IMR-90 (cell line): ENCODE measurements at places on chromosomes 11 and 22. TPM values are rescaled to one million over a fixed set of nuclear protein-coding genes. Genes with fewer than 3 reads are reported as not detected.

DNA sequence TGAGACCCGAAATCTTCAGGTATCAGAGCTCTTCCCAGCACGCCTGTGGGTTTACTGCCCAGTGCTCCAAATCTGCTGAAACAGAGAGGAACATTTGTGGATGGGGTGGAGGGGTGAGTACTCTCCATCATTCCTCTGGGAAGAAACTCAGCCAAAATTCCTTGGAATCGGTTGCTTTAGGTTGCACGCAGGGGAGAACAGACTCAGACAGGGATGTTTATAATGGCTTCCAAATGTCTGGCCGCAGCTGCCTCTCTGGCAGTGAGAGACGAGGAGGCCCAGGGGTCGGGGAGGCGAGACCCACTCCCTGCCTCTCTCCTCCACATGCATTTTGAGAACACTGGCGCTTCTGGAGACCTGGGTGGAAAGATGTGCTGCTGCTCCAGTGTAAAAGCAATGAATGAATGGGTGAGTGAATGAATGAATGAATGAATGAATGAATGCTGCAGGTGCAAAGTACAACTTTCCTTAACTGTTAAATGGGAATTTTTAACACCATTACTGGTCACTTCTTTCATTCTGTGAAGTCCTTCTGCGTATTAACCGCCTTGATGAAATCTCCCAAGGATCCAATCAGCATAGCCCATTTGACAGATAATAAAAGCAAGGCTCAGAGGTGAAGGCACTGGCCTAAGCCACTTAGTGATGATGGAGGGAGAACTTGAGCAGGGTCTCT, 437.4 kb downstream of the MIAT start:
- peak; percentile 51 for DNase-seq

DNA sequence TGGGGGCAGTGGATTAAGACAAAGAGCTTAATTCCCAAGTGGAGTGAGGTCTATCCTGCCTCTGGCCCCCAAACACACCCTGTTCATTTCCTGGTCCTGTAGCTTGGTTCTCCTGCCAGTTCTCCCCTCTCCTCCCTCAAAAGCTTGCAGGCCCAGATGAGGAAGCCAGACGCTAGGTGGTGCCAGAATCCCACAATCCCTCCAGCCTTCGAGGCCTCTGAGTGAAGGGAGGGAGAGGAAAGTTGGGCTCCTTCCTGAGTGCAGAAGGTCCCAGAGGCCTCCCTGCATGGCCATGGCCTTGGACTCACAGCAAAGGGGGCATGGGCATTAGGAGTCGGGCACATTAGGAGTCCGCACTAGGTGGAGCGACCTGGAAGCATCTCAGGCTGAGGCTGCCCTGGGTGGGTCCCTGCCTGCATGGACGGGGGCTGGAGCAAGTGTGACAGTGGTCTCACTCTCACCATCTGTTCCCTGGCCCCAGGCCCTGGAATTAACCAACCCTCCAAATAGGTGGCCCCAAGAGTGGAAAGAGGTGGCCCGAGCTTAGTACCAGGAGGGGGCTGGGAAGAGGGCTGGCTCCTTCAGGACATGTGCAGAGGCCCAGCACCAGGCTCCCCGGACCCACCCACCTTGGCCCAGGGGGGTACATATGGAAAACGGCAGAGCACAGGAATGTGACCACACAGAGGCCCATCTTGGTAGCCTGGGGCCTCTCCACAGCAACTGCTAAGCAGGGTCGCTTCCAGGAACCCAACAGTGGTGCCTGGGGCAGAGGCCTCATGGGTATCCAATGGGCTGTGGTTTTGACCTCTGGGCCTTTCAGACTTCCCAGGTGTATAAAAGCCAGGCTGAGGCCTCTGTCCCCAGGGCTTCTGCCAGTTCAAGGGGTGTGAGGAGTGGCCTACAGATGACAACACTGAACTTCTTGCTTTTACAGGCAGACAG, 5.2 kb downstream of the FXYD2 start:
- peak; percentile 63 for DNase-seq

The TCN2 gene
- 0.56 and 1.3 TPM in 2 replicates for total RNA-seq

- peak; percentile 80 for DNase-seq
These were observed 29.5 kb downstream of the DKK3 start for GRCh38 chr11:11978792-11979487.

DNA sequence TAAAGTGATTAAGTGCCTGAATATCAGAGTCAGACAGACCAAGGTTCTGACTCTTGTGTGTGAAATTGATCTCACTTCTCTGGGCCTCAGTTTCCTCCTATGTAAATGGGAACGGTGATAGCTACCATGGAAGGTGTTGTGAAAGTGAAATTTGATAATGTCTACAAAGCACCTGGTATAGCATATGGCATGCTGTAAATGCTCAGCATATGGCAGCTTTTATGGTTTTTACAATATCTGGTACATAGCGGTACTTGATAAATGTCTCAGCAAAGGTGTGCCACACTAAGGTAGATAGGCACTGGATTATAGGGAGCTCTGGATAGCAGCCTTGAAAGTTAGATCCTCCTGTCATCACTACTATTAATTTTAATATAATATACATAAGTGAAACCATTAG, 19.9 kb downstream of the POU2AF2 start:
- DNase-seq: no peak

The B3GAT1 gene
- total RNA-seq: not detected in 2 replicates

DNA sequence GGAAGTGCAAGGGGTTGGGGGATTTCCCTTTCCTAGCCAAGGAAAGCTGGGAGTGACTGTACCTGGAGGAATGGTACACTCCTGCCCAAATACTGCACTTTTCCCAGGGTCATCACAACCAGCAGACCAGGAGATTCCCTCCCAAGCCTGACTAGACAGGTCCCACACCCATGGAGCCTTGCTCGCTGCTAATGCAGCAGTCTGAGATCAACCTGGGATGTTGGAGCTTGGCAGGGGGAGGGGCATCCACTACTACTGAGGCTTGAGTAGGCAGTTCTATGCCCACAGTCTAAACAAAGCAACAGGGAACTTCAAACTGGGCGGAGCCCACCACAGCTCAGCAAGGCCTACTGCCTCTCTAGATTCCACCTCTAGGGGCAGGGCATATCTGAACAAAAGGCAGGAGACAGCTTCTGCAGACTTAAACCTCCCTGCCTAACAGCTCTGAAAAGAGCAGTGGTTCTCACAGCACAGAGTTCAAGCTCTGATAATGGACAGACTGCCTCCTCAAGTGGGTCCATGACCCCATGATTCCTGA, 58.5 kb downstream of the SLC22A9 start:
- no peak for DNase-seq

The TMPRSS5 gene
- total RNA-seq: under 0.01 TPM in 1 of 2 replicates, not detected in the other

GRCh38 chr22:45932071-45932470, 44.9 kb downstream of the WNT7B start:
- no peak for DNase-seq

GRCh38 chr11:68994161-68994893, 13.5 kb upstream of the MRGPRD start:
- DNase-seq: no peak

DNA sequence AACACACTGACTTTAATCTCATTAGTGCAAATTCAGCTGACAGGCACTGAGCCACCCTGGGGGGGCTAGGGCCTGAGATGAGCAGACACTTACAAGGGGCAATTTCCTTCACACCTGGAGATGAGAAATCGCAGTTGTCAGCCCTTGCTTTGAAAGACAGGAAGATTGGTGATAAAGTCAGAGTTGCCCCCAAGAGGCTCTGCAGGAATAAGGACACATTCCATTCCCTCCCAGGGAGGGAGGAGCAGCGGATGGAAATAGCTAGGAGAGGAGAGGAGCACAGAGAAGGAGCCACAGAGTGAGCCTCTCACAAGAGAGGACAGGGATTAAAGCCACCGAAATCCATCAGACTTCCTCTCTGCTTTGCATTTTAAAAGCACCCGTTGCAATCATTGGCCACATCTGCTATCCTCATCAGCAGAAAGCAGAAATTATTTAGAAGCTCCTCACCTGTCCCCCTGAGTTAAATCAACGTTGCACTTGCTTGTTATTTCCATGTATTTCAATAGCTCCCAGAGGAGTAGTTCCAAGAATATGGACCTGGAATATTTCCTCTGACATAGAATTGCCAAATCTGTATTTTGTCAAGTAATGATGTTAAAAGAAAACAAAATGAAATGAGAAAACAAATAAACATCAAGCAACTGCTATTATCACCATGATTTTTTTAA, 213.7 kb downstream of the BARX2 start:
- DNase-seq: no peak

DNA sequence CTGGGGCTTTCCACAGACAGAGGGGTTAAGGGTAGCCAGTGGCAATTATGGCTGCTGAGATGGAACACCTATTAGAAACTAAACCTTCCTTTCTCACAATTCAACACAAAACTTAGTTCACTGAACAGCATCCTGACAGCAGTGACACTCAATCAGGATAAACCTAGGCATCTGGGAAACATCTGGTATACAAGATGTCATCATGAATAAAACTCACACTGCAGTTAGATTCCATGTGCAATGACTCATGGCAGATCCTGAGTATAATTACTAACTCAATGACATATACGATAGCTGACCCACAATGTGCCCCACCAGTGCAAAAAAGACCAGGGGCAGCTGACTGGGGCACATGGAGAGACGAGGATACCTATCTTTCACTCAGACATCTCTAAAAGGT, 17.7 kb downstream of the RBFOX2 start:
- DNase-seq: peak; percentile 92

DNA sequence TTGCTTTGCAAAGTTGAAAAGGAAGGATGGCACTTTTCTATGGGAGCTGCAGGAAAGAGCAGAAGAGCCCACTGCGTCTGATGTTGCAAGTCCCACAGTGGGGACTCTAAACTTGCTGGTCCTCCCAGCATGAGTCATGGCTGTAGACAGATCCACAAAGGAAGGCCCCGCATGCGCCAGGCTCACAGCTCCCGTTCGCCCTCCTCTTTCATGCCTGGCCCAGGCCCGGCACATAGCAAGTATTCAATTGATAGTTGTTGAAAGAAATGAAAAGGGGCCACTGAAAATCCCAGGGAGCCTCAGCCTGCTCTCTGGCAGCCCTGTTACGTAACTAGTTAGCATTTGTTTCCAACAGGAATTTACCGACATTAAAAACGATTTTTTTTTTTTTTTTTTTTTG, 18.9 kb downstream of the AP1B1 start:
- peak; percentile 76 for DNase-seq

- peak; percentile 54 for DNase-seq
These were observed 111.0 kb upstream of the APOA1 start for GRCh38 chr11:116948391-116948790.

DNA sequence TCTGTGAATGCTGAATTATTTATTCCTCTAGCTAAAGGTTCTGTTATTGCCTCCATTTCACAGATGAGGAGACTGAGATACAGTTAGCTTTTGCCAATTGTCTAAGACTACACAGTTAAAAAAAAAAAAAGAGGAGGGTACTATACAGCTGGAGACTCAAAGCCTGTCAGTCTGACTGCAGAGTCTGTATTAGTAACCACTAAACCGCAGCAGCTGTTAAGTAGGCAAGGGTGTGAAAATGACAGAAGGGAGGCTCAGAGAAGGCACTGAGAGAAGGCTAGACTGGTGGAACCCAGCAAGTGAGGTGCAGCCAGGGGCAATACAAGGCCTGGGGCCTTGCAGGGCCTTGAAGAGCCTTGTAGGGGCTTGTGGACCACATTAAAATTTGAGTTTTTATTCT, 181.2 kb downstream of the CSNK2A3 start:
- DNase-seq: no peak

DNA sequence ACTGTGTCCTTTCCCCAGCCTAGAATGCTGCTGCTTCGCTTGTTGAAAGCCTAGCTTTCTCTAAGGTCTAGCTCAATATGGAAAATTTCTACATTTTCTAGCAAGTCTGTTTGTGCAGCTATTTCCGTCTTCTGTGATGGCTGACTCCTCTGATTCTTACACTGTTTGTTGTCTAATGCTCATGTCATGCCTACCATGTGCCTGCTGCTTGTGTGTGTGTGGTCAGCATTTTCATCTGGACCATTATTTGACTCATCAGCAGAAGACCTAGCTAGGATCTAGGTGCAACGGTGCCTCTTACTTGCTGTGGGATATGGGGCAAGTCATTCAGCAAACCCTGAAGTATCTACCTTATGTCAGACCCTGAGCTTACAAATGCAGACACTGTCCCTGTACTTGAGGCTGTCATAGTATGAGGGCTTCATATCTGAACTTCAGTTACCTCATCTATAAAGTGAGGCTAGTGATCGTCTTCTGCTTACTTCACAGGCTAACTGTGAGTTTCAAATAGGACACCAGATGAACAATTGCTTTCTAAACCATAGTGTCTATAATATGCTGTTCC, 86.5 kb upstream of the MYO18B start:
- DNase-seq: no peak

The LUZP2 gene
- total RNA-seq: 2.0 and 2.2 TPM in 2 replicates

The MS4A5 gene
- not detected in 2 replicates for total RNA-seq

The C1QTNF5 gene
- 1.9 and 2.0 TPM in 2 replicates for total RNA-seq

The SCGB1D2 gene
- not detected in 2 replicates for total RNA-seq
